ENCODE measurements at places on chromosomes 6 and 20.

DNA sequence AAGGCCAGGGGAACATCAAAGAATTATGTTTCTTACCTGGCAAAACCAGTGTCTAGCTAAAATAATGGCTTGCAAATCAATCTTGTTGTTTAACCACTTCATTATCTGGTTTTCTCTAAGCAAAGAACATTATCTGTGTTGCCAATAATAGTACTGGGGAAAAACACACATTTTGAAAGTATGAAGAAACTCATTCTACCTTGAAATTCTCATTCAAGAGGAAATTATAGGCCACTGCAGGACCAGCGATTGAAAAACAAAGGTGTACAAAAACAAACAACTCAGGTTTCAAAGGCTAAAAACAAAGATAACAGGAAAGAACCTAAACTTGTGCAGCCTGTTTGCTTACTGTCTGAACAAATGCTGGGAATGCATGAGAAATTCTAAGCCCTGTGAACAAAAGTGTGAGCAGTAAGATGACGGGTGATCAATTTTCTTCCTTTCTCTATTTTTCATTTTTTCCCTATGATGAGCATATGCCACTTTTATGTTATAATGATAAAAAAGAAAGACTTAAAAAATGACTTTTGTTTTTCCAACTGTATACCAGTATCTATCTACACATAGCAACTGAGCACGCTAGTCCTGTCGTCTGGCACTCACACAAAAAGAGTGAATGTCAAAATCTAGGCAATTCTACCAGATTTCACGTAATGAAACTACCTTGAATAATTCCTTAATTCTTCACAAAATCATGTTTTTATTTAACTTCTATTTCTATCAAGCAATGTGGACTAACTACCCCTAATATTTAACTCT lies 117.9 kb downstream of the SGK1 start:
- no peak for DNase-seq

- DNase-seq = no peak
Measured at GRCh38 chr20:54042021-54042420, 28.4 kb downstream of the BCAS1 start.

DNA sequence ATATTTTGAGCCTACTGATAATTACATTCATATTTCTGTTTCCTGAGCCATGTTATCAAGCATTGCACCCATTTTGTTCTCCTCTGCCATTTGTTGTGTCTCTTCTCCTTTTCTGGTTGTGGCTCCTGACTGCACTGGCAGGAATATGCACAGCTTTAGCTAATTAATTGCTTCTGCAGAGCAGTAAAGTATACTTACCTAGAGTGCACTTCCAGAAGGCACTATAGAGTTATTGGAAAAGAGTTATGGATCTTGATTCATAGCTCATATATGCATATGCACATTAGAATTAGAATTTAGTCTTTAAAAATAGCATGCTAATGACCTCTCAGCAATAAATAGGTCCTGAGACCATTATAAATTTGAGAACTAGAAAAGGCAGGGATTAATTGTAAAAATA lies 262.6 kb downstream of the NKAIN2 start:
- DNase-seq = no peak

DNA sequence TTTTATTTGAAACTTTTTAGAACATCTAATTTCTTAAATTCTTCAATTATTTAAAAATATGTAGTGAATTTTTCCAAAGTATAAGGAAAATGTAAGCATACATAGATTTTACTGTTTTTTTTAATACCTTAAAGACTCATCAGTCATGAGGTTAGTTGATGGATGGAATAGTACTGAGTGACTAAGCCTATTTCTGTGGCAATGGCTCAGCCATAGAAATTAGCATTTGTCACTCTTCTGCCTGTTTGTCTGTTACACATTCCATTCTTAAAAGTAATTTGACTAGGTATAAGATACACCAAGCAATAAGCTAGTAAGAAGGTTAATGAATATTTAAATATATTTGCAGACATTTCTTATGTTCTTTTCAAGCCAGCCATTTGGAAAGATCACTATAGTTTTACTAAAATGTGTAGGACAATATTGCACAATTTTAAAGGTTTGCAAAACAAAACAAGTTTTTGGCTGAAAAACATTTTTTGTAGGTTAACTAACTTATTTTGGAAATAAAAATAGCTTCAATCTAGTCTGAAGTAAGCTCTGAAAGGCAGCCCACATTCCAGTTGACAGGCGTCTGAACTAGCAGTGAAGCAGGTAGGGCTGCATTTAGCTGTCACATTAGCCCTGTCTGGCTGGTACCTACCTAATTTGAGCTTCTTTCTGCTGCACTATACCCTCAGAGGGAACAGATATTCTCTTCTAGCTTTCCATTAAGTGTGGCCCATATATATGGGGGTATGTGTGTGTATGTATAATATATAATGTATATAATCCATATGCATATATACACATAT lies 385.7 kb downstream of the GRIK2 start:
- DNase-seq = no peak

DNA sequence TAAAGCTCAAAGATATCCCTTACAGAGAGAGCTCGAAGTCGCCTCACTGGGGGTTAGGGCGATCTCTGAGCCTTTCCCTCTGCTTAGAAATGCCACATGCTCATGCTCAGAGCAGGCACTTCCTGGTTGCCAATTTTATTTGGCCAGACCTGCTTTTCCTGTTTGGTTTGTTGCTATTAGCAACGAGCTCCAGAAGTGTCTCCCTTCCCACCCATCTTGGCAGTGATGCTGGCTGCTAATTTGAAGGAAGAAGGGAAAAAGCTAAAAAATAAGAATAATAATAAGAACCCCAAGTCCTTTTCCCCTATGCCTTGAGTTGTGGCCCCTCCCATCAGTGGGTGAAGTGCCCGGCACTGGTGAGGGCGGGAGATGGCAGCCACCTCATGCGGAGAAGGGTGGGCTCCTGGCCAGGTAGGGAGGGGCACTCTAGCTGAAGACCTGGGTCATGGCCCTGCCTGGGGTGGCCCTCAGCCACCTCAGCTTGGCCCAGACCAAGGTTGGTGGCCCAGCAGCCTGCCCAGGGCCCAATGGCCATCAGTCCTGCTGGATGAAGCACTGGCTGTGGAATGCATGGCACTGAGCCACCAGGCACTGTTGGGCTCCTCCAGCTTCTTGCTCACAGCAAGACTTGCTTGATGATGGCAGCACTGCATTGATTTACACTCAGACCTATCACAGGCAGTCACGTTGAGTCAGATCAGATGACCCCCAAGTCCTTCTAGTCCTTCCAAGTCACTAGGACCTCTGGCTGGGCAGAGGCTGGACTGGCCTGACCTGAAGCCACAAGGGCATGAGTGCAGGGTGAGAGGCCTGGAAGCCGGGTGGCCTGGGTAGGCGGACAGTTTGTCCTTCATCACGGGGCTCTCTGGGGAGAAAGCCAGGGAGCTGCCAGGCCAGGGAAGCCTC lies 79.0 kb downstream of the SYNJ2 start:
- DNase-seq = no peak

GRCh38 chr6:105177556-105177955 lies 2.3 kb downstream of the POPDC3 start:
- no peak for DNase-seq

- no peak for DNase-seq
Measured at GRCh38 chr20:20235681-20236080, 132.2 kb upstream of the INSM1 start.

DNA sequence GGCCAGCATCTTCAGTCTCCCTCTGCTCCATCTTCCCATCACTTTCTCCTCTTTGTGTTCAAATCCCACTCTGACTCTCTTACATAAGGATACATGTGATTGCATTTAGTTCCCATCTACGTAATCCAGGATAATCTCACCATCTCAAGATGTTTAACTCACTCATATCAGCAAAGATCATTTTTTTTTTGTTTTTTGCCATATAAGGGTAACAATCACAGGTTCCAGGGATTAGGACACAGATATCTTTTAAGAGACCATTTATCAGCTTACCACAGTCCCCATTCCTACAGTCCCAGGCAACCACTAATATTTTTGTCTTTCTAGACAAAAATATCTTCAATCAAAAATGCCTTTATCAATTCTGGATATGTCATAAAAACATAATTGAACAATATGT lies 3.2 kb upstream of the TREML2 start:
- no peak for DNase-seq

- no peak for DNase-seq
Measured at GRCh38 chr6:157766901-157767774, 55.9 kb upstream of the SNX9 start.

DNA sequence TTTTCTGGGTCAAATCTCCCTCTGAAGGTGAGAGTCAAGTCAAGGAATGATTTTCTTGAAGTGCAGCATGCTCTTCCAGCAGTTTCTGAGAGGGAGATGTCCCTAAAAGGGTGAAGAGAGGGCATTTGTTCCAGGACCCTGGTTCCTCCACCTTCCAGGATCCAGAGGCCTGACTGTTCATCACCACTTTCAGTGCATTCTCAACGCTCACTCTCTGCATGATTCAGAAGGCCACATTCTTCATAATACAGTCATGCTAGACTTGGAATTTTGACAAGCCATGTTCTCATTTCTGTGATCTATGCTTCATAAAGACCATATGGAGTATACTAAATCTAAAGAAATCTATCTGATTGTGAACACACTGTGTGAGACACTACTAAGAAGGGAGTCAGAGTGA lies 85.1 kb downstream of the PDE7B start:
- no peak for DNase-seq

DNA sequence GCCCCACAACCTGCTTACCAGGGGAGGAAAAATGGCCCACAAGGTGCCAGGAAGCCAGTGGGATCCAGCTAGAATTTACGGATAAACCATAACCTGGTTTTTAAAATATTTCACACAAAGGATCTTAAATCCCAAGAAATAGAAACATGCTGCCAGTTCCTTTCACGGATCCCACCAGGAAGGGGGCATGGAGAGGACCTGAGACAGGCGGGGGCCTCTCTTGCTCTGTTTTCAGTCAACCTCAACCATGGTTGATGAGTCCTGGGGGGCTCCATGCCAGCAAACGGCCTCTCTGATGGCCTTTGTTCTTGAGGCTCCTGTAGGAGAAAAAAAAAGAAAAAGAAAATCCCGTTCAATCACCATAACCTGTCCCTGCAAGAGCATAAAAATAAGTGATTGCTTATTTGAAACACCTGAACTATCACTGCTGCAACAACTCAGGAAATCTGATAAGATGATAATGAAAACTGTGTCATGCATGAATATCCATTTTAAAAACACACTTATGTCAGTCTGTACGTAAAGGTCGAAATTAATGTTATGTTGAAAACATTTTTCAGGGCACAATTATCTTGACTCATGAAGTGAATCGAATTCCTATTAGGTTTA lies 125.8 kb upstream of the CST7 start:
- DNase-seq = no peak

DNA sequence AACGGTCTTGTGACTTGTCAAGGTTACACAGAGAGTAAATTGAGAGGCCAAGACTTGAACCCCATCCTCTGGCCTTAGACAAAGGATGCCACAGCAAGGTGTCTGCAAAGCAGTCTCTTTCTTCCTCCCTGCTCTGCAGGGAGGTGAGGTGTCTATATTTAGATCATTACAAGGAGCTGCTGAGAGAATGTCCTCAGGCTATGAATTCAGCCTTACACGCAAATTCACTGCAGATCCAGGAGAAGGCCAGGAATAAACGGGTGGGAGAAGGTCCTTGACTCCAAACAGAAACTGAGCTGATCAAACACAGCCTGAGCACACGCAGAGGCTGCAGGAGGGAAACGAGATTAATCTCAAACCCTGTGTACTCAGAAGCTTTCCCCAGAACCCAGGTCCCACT lies 48.6 kb upstream of the PTPRT start:
- no peak for DNase-seq

DNA sequence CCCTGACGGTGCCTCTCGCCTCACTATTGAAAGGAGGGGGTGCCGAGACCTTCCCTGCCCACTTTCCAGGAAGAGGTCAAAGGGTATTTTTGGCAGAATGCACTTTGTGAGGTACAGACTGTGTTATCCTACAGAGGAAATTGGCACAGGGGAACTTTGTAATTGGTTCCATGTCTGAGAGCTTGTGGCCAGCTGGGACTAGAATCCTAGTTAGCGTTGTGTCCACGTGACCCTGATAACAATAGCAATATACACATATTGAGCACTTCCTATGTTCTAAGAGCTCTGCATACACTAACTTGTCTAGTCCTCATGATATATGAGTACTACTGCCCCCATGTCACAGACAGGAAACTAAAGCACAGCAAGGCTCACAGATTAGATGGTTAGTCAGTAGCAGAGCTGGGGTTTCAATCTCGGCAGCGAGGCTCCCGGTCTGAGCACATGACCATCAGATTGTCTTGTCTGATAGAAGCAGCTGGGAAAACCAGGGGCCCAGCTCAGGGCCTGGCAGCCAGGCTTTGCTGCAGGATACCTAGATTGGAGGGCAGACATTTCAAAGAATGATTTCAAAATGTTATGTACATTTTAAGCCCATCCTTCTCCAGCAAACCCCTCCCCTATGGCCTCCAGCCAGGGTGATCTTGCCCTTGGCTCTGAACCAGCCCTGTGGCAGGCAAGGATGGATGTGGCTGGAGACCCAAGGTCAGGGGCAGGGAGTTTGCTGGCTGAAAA lies 1.4 kb downstream of the MAPK13 start:
- no peak for DNase-seq

- DNase-seq = no peak
Measured at GRCh38 chr6:51568771-51569170, 518.6 kb downstream of the PKHD1 start.

DNA sequence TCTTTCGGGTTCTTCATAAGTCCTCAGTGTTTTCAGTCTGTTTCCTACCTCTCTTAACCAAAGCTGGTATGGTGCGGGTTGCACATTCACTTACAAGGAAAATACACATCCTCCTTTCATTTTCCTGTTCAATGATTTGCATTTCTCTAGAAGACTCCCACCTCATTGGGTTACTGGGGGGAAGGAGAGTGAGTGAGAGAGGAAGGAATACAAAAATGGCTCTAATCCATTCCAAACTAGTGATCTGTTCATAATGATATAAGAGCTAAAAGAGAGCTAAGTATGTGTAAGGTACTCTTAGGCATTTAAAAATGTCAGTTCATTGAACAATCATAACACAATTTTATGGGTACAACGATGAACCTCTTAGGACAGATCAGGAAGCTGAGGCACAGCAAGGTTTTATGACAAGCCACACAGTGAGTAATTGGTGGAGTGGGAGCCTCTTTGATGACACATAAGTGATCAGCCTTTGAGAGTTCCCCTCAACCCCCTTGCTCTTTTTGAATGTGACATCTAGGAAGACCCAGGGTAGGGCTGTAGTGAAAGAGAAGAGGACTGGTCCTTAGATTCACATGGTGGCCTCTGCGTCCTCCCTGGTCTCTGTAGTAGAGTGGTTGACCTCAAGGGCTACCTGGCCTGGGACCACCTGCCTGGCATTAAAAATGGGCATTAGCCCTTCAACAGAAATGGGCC lies 328.4 kb upstream of the SOX4 start:
- no peak for DNase-seq

- DNase-seq = no peak
Measured at GRCh38 chr6:52020945-52021570, 66.4 kb downstream of the PKHD1 start.

- DNase-seq = no peak
Measured at GRCh38 chr6:104653781-104654180, 205.9 kb downstream of the HACE1 start.
